ENCODE measurements at places on chromosomes 11 and 22.

- no peak for DNase-seq
These were observed 51.1 kb downstream of the WNT7B start for GRCh38 chr22:45925811-45926351.

GRCh38 chr22:45542001-45542520, 39.4 kb downstream of the FBLN1 start:
- DNase-seq: no peak

DNA sequence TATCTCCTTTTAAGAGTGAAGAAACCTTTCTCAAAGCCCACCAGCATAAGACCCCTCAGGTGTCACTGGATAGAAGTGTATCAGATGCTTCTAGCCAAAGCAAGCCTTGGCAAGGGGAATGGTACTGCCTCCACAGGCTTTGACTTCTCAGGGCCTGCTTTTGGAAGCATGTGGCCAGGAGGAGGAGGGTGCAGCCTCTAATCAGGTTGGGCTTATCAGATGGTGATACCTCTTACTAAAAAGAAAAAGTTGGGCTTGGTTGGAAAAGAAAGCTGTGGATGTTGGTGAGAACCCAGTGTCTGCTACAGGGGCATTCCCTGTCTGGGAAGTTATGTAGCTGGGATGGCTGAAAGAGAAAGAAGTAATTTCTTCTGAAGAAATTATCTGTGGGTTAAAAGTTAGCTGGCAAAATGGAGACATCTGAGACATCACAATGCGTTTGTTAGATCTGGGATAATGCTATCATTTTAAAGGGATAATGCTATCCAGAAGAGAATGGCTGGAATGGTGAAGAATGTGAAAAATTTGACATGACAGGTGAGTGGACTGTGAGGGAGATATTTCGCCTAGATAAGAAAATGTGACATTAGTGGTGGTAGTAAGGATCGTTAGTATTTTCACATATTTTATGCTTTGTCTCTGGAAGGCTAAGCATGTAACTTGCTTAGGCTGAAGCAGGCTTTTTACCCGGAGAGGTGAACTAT, 7.2 kb downstream of the APLP2 start:
- no peak for DNase-seq

DNA sequence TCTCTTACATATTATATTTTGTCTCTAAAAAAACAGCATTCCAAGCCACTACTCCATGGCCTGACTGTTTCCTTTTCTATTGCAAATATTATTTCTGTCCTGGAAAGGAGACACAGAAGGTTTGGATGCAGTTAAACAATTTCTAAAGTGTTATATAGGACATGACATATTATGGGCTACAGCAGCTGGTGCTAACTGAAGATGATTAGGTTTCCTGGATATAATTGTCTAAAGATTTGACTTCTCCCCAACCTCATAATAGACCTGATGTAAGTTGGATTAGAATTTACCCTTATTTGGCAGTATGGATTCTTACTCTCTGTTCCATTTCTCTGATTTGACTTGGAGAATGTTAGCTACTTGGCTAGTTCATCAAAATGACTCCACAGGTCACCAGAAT, 90.2 kb downstream of the BBOX1 start:
- no peak for DNase-seq

Measured in fibroblast of gingiva (primary cell).